GM13977 (cell line): ENCODE measurements at places on chromosomes 11 and 22.

DNA sequence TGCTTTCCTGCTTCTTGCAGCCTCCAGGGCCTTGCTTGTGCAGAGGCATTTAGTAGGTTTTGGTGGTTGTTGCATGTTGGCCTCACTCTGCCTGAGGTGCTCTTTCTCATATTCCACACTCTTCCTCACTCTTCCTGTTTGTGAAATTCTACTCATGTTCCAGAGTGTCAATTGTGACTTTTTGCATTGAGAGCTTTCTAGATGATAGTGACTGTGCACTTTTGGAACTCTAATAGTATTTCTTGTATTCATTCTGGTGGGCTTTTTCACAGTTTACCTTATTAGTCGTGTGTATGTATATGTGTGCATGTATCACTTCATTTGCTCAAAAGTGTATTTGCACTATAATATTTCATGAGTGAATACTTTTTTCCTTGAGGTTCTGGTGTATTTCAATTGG lies 11.3 kb downstream of the HSD17B12 start:
- no peak for DNase-seq

DNA sequence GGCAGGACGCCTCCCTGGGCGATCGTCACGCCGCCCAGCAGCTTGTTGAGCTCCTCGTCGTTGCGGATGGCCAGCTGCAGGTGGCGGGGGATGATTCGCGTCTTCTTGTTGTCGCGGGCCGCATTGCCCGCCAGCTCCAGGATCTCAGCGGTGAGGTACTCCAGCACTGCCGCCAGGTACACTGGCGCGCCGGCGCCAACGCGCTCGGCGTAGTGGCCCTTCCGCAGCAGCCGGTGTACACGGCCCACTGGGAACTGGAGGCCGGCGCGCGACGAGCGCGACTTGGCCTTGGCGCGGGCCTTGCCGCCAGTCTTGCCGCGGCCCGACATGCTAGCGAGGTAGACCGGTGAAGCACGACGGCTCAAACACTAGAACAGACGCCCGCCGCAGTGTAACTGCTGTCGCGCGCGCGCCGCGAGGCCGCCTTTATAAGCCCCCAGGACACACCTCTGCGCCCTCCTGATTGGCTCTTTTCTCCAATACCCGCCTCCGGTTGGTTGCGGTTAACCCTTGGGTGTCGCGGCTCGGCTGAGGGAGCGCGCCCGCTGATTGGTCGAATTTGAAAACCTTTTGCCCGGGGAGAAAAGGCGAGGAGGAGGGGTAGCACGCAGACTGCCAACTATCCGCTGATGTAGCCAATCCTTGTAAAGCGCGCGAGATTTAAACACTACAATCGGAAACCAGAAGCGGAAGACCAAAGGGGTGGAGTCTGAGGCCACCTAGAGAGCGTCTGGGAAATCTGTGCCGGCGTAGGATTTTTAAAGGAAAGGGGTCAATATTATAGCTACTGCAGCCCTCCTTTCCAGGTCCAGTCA lies 6.4 kb downstream of the DPAGT1 start:
- peak; percentile 98 for DNase-seq

- no peak for DNase-seq
Observed at GRCh38 chr11:82756765-82757639, 23.3 kb upstream of the FAM181B start.

DNA sequence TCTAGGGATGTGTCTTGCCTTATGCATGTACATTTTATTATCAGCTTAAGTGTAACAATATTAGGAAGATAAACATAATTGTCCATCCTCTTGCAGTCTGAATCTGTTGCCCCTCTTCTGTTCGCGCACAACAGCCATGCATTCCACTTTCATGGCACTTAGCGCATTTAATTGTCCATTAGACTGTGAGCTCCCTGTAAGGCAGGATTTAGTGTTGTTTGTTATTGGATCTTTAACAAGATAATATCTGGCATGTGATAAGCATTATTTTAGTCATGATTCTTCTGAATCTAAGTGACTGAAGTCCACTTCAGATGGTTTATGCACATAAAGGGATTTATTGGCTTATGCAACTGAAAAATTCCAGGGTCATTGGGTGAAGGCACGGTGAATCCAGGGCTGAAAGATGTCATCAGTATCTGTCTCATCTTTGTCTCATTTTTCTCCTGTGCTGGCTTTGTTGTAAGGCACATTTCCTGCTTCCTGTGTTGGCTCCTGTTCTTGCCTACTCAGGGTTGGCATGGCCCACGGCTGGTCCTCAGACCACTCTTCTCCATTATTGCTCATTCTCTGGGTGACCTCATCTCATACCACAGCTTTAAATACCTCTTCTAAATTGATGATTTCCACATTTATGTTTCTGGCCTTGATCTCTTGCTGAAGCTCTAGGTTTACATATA lies 37.6 kb downstream of the ATXN10 start:
- no peak for DNase-seq

- DNase-seq, result no peak
Observed at GRCh38 chr11:21461701-21462100, 731.2 kb upstream of the ANO5 start.

DNA sequence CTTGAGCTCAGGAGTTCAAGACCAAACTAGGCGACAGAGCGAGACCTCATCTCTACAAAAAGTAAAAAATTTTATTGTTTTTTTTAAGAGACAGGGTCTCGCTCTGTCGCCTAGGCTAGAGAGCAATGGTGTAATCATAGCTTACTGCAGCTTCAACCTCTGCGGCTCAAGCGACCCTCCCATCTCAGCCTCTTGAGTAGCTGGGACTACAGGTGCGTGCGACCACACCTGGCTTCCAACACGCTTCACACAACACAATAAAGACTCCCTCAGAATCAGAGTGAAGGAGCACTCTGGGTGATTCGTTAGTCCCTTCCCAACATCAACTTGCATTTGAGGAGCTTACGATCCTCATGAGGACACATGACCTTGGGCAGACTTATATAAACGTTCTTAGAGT lies 79.5 kb upstream of the APOA1 start:
- no peak for DNase-seq

DNA sequence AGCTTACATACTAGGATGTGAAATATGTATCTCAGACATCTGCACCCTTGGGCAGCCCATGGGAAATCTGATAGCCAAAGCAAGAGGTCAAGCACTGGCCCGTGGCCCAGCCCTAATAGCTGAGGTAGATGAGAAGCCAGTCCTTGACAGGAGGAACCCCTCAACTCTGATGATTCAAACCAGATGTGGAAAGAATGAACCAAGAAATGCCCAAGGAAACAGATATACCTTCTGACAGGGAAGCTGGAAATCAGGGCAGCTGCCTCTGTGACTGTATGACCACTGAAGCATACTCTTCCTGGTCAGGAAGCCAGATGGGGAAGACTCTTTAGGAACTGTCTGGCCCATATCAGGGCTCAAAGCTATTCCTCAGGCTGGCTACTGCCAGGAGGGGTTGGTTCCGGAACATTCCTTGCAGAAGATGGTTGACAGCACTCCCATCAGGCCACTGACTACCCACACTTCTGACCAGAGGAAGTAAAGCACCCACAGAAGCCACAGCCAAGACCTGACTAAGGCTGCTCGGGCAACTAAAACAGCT lies 124.2 kb downstream of the SWAP70 start:
- no peak for DNase-seq

DNA sequence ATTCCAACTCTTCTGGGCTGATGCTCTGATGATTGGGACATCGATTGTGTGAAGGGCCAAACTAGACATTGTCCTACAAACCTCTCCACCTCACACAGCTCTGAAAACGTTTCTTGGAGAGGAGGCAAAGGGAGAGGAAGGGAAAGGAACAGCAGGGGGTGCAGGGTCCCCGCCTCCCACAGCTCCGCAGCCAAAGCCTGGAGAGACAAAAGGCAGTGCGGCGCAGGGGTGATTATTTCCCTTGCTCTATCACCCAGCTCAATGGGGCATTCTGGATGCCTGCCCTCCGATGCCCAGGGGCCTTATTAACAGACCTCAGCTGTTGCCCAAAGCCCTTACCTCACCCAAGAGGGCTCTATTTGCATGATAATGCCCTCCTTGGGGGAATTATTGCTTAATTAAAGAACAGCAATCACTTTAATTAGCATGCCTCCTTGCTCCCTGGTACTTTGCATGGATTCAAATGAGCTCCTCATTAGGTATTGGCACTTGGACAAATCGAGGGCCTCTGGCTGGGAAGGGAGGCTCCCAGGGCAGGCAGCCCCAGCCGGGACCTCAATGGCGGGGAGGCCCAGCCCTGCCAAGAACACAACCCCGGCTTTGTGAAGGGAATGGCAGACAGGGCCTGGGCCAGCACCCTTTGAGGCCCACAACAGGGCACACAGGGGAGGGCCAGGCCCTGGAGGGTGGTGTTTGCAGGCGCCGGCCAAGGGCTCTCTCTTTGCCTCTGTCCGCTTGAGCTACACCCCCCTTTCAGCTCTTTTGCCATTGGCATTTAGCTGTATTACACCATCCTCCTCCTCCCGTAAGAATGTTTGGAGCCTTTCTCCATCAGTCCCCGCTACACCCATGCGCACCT lies 19.8 kb upstream of the CDON start:
- no peak for DNase-seq

DNA sequence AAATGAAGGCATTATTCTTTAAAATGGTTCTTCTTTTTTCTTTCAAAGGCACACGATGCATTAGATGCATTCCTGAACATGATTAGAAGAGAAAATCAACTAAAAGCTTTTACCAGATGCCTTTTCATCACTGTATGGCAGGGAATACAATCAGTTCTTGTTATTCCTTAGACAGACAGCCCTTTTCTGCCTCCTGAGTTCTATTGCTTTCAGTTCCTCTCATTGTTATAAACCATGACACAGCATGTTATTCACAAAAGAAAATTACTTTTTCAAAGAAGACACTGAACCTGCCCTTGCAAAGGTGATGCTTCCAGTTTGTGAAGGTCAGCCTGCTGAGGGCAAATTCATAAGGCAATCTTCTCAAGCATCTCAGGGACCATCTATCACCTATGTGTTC lies 70.1 kb downstream of the FAM181B start:
- no peak for DNase-seq

DNA sequence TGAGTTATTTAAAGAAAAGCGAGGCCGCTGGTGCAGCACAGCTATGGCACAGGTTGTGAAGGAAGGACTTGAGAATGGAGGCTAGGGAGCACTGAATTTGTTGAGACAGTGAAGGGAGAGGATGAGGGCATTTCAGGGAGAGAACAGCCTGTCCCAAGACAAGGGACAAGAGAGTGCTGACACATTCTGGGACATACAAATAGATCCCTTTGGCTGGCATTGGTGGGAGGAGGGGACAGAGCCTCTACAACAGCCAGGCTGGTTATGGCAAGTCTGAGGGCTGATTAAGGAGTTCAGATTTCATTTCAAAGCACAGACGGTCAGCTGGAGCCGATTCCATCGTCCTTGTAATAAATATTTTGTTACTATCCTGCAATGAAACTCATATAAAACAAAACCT lies 1.7 kb upstream of the SLC29A2 start:
- DNase-seq, result no peak

GRCh38 chr11:96470521-96470920 lies 80.7 kb downstream of the JRKL start:
- DNase-seq, result no peak

DNA sequence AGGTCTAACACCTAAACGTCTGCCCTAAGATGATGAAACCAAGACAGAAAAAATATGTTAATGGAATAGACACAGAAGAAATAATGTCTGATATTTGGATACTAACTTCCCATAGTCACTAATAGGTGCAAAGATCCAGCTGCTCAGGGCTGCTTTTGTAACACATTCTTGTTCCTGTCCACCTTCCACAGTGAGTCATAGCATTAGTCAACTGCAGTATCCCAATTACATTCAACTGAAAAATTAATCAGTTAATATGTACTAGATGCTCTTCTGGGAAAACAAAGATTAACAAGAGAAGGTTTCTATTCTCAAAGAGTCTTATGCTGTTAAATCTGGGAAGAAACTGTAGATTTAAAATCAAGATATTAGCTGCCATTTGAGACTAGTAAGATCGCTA lies 47.6 kb downstream of the HEPHL1 start:
- DNase-seq, result no peak

- no peak for DNase-seq
Observed at GRCh38 chr22:37638391-37639069, 939 bp upstream of the SH3BP1 start.

DNA sequence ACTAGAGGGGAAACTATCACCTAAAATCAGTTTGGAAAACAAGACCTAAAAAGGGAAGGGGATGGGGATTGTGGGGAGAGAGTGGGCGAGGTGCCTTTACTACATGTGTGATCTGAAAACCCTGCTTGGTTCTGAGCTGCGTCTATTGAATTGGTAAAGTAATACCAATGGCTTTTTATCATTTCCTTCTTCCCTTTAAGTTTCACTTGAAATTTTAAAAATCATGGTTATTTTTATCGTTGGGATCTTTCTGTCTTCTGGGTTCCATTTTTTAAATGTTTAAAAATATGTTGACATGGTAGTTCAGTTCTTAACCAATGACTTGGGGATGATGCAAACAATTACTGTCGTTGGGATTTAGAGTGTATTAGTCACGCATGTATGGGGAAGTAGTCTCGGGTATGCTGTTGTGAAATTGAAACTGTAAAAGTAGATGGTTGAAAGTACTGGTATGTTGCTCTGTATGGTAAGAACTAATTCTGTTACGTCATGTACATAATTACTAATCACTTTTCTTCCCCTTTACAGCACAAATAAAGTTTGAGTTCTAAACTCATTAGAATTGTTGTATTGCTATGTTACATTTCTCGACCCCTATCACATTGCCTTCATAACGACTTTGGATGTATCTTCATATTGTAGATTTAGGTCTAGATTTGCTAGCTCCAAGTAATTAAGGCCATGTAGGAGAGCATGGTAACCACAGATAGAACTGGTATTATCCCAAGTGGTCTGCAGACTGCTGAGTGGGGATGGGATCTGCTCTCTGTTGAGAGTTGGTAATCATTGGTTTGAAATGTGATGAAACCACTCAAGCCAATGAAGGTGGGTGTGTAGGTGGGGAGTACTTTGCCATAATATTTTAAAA lies 3.6 kb downstream of the NEAT1 start:
- peak; percentile 74 for DNase-seq

- no peak for DNase-seq
Observed at GRCh38 chr11:105858841-105859240, 163.2 kb downstream of the MSANTD4 start.

- no peak for DNase-seq
Observed at GRCh38 chr22:18096823-18097222, 13.8 kb upstream of the TUBA8 start.

- DNase-seq, result no peak
Observed at GRCh38 chr22:36768141-36768540, 7.8 kb downstream of the IFT27 start.

DNA sequence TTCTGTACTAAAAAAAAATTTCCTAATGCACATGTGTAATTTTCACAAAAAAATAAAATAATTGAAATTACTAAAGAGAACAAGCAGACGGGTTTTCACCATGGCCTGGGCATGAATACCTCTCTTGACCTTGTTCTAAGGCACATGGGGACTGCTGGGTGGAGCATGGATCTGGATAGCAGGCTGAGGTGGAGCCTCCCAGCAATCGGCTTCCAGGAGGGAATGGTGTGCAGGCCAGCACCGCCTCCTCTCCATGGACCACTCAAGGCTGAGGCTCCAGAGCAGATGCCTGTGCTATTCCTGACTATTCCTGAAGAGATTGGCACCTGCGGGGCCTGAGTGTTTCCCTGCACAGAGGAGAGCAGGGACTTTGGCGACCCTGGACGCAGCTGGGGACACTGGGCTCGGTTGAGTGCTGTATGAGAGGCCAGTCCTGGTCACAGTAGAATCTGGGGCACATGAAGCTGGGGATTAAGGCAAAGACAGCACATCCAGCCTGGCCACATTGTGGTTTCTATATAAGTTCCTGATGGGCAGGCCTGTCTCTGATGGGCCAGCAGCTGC lies 963.6 kb downstream of the BRD1 start:
- no peak for DNase-seq
